ENCODE measurements at places on chromosomes 4 and X. TPM values are rescaled to one million over a fixed set of nuclear protein-coding genes. Genes with fewer than 3 reads are reported as not detected.

Gene GUCY1A1
- 0.79 TPM for total RNA-seq

Gene TACC3
- total RNA-seq = 3.4 TPM

Gene PNMA6A
- 0.53 TPM for total RNA-seq

Gene EGF
- total RNA-seq = 1.1 TPM

Gene MMAA
- 4.9 TPM for total RNA-seq

Gene DNAJB14
- total RNA-seq = 32.9 TPM

Gene MAGEA2
- total RNA-seq = not detected

Gene CASP3
- total RNA-seq = 23.7 TPM

Gene GPR34
- total RNA-seq = not detected
